Ascending aorta (tissue), 2 donors: ENCODE measurements at places on chromosomes 2 and 18. TPM values are rescaled to one million over a fixed set of nuclear protein-coding genes. Genes with fewer than 3 reads are reported as not detected.

GRCh38 chr2:24970483-24971285, 1.1 kb downstream of the DNAJC27 start:
- no peak for DNase-seq

DNA sequence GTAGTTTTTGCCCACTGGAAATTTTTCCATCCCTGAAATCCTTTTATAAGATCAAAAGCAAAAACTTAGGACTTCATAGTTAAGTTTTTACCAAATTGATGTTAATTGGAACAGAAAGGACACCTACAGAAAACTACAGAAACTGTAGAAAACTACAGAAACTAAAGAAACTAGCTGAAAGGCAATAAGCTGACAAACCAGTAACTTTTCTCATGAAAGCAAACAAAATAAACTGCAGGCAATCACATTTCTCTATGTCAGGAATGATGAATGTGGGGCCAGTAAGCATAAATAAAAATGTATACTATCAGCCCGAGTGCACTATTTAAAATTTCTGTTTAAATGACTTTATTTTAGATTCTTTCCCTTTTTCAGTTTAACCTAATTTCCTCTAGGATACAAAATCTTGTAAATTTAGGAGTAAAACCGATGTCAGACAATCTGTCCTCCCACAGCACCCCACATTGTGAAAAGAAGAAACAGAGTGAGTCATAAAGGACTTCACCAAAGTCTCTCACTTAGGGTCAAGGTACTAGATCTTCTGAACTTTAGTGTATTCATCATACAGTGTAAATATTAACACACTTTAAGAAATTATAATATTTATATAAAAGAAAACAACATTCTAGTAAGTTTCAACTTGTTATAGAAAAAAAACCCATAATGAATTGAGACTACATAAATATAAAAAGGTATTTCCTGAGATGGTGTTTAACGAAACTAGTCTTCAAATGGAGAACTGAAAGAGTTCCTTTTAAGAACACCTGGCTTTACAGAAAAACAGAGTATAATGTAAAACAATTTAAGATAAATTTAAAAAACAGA, 46.6 kb downstream of the USP40 start:
- DNase-seq = no peak

Gene LYPD6B
- total RNA-seq = not detected

Gene GPBAR1
- total RNA-seq = not detected

GRCh38 chr2:196244966-196245365, 73.6 kb upstream of the STK17B start:
- no peak for DNase-seq

DNA sequence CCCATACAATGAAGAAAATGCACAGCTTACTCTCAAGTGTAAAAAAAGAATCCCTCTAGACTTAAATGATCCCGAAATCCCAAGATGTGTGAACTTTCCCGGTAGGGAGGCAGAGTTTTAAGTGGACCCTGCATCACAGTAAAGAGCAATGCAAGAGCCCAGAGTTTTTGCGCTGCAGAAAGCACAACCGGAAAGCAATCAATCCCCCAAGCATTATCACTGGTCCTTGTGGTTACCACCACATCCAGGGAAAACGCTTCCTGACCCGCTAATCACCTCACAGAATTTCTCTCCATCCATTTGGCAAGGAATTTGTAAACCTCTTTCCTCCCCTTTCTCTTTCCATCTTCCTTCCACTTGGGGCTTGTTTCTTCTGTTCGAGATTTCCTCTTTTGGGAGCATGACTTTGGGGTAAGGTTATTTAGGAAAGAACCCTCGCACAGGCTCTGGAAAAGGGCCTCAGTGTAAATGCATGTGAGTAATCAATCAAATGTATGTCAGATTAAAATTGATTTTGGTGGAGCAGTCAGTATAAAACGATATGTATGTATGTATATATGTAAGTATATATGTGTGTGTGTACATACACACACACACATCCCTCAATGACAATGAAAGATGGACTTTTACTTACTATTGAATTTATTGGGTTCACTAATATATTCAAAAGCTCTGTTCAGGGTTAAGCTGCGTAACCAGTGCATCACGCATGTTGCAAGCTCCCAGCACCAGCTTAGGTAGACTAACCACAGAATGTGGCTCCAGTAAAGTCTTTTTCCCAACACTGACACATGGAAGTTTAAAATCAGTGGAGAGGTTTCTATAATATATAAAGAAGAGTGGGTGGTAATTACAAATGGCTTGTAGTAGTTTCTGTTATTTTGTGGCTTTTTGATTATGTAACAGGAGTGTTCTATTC, 1.6 kb downstream of the PLCL1 start:
- no peak for DNase-seq

Gene SERPINB7
- total RNA-seq = not detected
